ENCODE measurements at places on chromosomes 2 and 18.

GRCh38 chr2:105239924-105240323 is 1.6 kb upstream of the GPR45 start:
- DNase-seq, result no peak

GRCh38 chr2:11154016-11154922 is 998 bp upstream of the SLC66A3 start:
- DNase-seq, result no peak

GRCh38 chr2:156687715-156688114 is 251.5 kb downstream of the GPD2 start:
- no peak for DNase-seq

DNA sequence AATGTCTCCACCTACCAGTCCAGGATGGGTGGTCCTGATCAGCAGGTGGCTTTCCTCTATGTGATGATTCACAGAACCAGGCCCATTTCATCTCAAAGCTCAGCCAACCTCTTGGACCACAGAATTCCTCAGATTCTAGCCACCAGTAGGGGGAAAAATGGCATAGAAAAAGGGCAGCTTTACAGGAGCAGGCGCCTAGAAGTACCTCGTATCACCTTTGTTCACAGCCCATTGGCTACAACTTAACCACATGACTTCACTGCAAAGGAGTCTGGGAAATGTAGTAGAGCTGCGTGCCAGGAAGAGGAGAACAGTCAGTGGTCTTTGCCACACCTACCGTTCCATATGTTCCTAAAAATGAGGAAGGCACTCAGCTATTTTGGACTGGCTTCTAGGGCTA is 62.8 kb upstream of the DTNA start:
- DNase-seq, result no peak

DNA sequence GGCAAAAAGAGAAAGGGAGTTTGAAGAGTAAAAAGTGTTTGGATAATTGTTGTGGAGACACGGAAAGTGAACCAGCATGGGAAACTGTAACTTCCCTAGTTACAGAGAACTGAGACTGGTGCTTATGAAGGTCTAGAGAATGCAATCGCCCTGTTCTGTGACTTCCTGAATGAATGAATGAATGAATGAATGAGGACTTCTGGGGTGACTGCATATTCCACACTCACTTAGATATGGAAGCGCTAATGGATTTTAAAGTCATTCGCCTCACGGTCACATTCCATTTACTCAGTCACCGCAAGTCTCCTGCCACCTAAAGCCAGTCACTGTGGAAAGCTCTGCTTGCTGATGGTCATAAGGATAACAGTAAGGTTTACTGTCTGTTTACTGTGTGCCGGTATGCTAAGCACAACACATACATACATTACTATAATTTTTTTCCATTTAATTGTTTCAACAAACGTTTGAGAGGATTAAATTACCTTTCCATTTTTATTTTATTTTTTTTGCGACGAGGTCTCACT is 138.2 kb downstream of the CABLES1 start:
- no peak for DNase-seq

DNA sequence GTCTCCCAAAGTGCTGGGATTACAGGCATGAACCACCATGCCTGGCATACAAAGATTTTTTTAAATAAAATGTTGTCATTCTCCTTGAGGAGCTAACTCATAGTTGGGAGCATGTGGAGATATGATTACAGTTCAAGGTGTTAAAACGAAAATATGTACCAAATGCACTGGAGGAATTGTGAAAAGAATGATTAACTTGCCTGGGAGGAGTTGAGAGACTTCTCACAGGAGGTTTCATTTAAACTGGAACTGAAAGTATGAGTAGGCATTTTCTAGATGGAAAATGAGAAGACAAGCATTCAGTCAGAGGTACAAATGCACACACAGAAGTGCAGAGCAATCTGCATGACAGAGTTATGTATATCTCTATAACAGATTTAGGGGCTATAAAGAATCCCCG is 126.6 kb upstream of the PDE1A start:
- no peak for DNase-seq

- no peak for DNase-seq
Observed at GRCh38 chr2:19300961-19301360, 57.5 kb downstream of the OSR1 start.

DNA sequence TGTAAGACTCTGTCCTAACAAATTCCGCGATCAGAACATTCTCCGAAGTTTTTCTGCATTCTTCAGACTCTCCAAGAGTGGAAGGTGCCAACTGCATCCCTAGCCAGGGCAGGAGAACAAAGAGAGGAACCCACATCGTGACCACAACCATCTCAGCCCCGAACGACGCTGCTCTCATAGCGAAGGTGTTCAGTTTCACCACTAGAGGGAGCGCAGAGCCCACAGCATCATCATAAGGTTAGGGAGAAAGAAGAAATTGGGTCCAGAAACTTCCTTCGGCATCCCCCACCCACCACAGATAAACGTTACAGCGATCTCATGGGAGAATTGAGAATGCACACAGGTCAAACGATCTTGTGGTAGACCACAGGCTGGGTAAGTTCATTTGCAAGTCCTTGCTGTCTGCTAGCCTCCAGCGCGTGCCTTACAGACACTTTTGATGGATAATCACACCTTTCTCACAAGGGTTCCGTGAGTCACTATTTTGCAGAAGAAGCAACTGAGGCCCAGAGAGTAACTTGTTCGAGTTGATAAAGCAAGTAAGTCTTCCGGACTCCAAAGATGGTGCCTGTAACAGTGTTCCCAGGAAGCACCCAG is 53.7 kb upstream of the ARL4C start:
- DNase-seq, result no peak

- no peak for DNase-seq
Observed at GRCh38 chr2:109602617-109603188, 11.1 kb downstream of the SEPTIN10 start.

DNA sequence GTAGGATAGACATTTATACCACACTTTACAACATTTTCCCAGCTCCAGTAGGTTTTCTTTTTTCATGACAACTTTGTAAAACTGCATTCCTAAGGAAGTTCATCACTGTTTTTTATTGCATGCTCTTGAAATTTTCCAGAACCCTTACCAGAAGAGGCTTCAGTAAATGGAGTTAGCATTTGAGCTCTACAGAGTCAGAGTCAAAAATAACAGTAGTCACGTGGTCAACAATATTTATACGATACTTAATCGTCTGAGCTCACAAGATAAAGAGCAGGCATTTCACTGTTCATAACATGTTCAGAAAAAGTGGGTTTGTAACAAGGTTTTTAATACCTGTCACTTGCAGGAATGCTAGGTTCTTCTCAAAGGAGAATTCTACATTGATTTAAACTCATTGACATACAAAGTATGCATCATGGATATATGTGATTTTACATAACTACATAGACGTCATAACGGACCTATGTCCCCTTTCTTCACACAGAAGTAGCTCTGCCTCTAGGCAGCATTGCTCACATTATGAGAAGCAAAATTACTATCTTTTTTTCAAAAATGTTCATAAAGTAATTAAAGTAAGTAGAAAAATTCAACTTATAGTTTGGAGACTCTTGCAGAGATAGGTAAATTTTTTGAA is 187.0 kb upstream of the COL3A1 start:
- no peak for DNase-seq

GRCh38 chr2:23221236-23221635 is 163.7 kb upstream of the KLHL29 start:
- DNase-seq, result no peak

DNA sequence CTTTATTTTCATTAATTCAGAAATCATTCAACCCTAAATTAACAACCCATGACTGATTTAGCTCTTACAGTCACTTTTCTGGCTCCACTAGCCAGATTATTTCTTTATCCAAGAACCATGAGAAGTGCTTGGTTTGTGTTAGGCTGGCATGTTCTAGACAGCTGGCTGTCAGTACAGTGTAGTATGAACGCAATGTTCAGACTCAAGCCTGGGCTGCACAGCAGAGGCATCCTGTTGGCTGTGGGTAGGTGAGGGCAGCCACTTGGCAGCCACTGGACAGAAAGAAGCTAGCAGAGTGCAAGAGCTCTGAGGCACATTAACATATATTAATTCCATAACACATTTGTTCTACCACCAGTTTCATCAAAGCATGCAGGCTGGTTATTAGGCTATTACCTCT is 522.9 kb upstream of the FSHR start:
- DNase-seq, result no peak

DNA sequence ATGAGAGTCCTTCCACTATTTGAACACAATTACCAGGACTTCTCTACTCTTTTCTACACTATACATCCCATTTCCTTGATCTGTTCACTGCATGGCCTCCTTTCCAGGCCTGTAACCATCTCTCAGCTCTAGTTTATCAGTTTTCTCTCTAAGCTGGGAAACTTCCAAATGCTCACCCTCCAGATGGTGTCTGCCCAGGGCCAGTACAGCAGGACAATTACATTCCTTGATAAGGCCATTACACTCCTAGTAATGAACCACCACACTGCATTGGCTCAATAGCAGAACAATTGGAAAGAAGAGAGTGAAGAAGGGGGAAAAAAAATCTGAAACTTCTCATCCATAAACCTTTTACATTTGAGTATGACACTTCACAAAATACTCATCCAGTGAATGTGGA is 359.1 kb downstream of the ALK start:
- DNase-seq, result no peak

DNA sequence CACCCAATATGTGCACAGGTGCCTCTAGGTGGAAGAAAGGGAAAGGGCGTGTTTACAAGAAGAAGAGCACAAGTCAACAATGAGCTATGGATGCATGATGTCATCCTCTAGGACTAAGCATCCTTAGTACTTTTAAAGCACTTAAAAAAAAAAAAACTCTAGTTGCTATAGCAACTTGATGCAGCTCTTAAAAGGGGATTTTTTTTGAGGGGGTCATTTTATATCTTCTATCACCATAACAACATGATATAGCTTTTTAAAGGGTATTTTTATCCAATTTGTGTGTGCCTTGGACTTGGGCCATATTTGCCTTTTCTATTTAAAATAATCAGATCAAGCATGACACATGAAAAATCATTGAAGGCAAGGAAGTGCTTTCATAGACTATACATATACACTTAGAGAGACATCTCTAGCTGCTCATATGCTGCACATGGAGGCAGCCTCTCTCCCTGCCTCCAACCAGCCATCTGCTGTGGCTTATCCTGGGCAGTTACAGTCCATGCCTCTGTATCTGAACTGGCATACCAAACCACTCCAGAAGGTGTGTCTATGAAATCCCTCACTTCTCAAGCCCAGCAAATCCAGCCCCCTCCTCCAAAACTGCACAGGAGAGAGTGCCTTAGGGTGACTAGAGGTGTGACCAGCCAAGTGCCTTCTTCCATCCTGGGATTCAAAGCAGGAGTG is 165.4 kb downstream of the MSH2 start:
- DNase-seq, result no peak

DNA sequence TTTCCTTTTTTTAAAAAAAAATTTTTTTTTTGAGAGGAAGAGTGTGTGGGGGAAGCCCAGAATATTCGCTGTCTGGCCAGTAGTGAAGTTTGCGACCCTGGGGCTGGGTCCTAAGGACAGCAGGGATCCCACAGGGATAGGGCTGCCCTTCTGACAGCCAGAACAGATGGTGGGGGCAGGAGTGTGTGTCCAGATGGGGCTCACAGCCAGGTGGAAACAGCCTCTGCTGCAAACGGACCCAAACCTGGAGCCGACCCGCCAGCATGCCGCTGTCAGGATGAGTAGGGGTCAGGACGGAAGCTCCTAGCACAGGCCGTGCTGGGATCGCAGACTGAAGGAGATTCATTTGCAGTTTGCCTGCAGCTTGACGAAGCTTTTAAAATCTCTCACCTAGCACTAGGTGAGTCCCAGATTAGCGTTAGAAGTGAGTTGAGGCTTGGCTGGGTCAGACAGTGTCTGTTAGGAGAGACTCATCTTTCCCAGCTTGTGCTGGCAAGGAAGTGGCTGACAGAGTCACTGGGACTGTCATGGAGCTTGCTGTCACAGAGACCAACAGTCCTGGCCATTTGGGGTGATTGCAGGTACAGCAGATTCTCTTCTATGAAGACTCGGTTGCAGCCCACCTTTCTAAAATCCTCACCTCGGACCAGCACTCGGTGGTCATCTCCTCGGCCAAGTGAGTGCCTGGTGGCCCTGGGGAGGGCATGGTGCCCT is 93.4 kb downstream of the DGKD start:
- no peak for DNase-seq

DNA sequence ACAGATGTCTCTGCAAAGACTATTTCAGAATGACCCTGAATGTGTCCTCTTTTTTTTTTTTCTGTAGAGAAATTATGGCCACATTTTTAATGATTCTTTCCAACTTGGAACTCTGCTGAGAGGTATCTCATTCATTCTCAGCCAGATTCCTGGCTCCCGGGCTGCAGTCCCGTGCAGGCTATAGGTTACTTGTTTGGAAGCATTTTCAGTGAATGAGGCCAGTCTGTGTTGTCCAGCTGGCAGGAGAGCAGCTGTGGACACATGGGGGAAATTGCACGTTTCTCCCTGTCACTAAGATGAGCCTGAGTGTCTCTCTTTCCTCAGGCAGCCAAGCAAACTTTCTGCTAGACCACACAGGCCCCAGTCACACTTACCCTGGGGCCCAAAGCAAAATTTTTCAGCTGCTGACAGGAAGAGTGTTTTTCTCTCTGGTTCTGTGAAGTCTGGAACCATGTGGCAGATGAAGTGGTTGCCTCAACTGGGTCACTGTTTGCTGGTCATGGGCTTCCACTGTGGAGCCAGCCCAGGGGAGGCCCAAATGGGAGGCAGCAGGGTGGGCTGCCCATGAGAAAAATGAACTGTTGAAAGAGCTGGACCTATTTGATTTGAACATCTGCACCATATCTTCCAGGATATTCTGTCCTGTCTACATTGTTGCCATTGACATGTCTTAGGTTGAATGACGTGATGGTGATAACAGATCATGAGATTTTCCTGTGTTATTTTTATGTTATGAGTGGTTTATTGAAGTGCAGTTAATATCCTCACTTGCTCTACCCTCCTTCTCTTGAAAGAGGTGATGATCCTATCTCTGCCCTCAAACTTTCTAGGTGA is 431.2 kb downstream of the LPIN1 start:
- DNase-seq, result no peak

DNA sequence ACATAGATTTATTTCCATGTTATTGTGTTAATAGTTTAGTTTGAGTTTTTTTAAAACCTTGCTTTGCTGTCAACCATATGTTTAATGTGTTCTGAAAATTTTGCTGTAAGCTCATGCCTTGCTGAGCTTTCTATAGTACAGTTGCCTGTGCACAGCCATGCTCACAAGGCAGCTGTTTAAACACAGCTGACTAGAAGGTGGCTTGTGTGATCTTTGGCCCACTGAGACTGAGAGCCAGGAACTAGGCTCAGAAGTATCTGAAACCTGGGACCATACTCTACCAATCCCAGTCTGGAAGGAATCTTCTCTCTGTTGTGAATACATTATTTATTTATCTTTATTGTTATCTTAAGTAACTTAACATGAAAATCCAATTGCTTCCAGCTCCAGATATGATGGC is 350.5 kb downstream of the KIAA1328 start:
- no peak for DNase-seq

- DNase-seq, result no peak
Observed at GRCh38 chr2:114787486-114787885, 345.0 kb downstream of the DPP10 start.

DNA sequence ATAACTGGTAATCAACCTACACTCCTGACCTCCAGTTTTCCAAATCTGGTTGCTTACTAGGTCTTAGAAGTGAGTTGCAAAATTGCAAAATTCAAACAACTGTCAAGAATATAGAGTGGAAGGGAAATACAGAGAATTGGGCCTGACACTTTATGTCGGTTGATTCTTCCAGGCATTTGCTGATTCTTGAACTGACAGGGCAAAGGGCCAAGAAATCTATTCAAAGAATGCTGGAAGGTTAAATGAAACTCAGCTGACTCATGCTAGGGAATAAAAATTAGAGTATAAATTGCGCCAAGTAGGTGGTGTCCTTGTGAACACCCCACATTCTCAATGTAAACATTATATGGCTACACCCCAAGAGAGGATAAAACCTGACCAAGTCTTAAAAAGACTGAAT is 21.5 kb upstream of the ZSCAN30 start:
- no peak for DNase-seq

- DNase-seq, result no peak
Observed at GRCh38 chr2:75287624-75288316, 88.5 kb upstream of the TACR1 start.

Data from stimulated activated CD8-positive, alpha-beta memory T cell treated with anti-CD3 and anti-CD28 coated beads, Interleukin-7, amount 100 ng/mL, for 1 hour (primary cell).